Vagina (tissue), 2 donors: ENCODE measurements at places on chromosomes 4 and X.

GRCh38 chr4:7503559-7504249 lies 69.0 kb upstream of the PSAPL1 start:
- no peaks in the 10 kb centered on the region for H3K27me3 ChIP-seq
- H3K36me3 ChIP-seq = no peaks in the 10 kb centered on the region
- H3K4me3 ChIP-seq = no peak overlapping the region
- no peak overlapping the region for H3K27ac ChIP-seq
- no peak for DNase-seq
- H3K4me1 ChIP-seq = no peaks in the 10 kb centered on the region

DNA sequence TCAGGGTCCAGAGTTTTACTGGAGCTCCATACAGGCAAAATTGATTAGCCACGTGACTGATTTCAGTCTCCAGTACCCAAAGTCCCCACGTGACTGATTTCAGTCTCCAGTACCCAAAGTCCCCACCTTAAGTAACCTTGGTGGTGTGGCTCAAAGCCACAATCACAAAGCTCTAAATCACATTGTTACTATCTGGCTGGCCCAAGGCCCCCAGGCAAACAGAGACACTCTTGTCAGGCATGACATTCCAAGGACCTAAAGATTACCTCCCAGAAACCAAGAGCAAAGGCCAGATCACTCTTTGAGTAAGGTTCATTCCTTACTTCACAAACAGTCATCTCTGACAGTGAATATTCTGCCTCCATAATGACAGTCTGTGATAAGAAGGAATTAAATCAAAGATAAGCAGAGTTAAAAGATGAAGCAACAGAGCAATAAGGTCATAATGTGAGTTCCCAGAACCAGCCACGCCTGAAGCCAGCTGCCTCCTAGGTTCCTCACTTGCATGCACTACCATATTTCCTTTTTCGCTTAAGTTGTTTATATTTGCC lies 78.5 kb downstream of the ANXA3 start:
- no peak overlapping the region for H3K4me3 ChIP-seq
- H3K4me1 ChIP-seq = no peaks in the 10 kb centered on the region
- no peaks in the 10 kb centered on the region for H3K36me3 ChIP-seq
- no peak for DNase-seq
- H3K27me3 ChIP-seq = no peaks in the 10 kb centered on the region

DNA sequence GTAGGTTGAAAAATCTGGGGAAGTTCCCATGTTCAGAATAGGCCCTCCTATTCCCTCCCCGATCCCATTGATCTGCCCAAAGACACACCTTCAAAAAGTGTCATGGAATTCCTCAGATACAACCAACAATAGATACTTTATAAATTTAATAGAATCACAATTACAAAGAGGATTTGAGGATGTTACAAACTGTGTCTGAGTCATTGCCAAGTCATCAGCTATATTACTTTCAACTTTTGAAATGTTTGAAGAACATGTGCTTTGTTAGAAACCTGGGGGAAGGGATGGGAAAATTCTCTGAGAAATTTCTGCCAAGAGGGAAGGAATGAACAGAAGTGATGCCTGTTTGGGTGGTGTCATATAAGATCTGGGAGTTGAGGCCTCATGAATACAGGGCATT lies 46.7 kb downstream of the KCNIP4 start:
- H3K4me1 ChIP-seq = no peaks in the 10 kb centered on the region
- H3K27ac ChIP-seq = no peak overlapping the region
- H3K4me3 ChIP-seq = no peak overlapping the region
- H3K27me3 ChIP-seq = no peaks in the 10 kb centered on the region

DNA sequence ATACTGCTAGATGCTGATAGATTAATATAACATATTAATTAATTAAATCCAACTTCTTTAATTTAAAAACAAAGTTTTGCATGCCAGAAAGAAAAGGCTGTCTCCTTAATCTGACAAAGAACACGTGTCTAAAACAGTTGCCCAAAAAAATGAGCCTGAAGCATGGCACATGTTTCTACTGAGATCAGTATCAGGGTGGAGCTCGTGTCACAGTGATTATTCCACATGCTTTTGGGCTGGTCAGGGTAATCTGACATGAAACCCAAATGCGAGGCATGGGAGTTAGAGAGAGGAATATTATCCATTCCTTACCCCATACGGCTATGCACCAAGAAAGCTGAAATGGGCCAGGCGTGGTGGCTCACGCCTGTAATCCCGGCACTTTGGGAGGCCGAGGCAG lies 79.4 kb upstream of the ADRA2C start:
- no peak overlapping the region for H3K27ac ChIP-seq
- no peaks in the 10 kb centered on the region for H3K4me1 ChIP-seq
- no peak overlapping the region for H3K4me3 ChIP-seq
- DNase-seq = no peak
- H3K27me3 ChIP-seq = no peaks in the 10 kb centered on the region

DNA sequence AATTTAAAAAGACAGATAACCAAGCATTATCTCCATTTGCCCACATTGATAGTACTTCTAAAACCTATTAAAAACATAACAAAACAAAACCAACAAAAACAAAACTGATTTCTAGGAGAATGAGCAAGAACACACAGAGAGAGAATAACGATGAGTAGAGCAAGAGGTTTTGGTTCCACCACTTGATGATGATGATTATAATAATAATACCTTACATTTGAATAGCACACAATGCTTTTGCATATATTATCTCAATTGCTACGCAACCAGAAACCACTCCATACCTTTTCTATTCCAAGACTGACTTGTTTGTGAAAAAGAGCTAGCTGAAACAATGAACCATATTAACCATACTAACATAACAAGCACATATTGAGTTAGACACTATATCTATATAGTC lies 1090.9 kb downstream of the SH3BGRL start:
- no peaks in the 10 kb centered on the region for H3K27me3 ChIP-seq
- no peak overlapping the region for H3K4me3 ChIP-seq
- no peak overlapping the region for H3K27ac ChIP-seq
- H3K4me1 ChIP-seq = no peaks in the 10 kb centered on the region

- H3K4me3 ChIP-seq = peak overlapping the region; percentile 95
- H3K4me1 ChIP-seq = peaks cover 33% of the 10 kb centered on the region
- H3K27me3 ChIP-seq = no peaks in the 10 kb centered on the region
- no peak overlapping the region for H3K27ac ChIP-seq
These were observed 1.7 kb downstream of the NELFA start for GRCh38 chr4:2006956-2007653.

GRCh38 chr4:139743027-139743426 lies 77.4 kb downstream of the MGST2 start:
- peaks cover 22% of the 10 kb centered on the region for H3K4me1 ChIP-seq
- no peak for DNase-seq
- H3K27me3 ChIP-seq = no peaks in the 10 kb centered on the region
- no peak overlapping the region for H3K4me3 ChIP-seq

GRCh38 chr4:57926311-57926710 lies 816.1 kb upstream of the IGFBP7 start:
- no peak for DNase-seq
- H3K4me3 ChIP-seq = no peak overlapping the region
- no peak overlapping the region for H3K27ac ChIP-seq
- no peaks in the 10 kb centered on the region for H3K4me1 ChIP-seq
- no peaks in the 10 kb centered on the region for H3K36me3 ChIP-seq
- no peaks in the 10 kb centered on the region for H3K27me3 ChIP-seq

- no peak overlapping the region for H3K27ac ChIP-seq
- DNase-seq = no peak
- H3K4me3 ChIP-seq = no peak overlapping the region
- no peaks in the 10 kb centered on the region for H3K27me3 ChIP-seq
- no peaks in the 10 kb centered on the region for H3K4me1 ChIP-seq
These were observed 101.6 kb upstream of the PPARGC1A start for GRCh38 chr4:23991444-23991843.

DNA sequence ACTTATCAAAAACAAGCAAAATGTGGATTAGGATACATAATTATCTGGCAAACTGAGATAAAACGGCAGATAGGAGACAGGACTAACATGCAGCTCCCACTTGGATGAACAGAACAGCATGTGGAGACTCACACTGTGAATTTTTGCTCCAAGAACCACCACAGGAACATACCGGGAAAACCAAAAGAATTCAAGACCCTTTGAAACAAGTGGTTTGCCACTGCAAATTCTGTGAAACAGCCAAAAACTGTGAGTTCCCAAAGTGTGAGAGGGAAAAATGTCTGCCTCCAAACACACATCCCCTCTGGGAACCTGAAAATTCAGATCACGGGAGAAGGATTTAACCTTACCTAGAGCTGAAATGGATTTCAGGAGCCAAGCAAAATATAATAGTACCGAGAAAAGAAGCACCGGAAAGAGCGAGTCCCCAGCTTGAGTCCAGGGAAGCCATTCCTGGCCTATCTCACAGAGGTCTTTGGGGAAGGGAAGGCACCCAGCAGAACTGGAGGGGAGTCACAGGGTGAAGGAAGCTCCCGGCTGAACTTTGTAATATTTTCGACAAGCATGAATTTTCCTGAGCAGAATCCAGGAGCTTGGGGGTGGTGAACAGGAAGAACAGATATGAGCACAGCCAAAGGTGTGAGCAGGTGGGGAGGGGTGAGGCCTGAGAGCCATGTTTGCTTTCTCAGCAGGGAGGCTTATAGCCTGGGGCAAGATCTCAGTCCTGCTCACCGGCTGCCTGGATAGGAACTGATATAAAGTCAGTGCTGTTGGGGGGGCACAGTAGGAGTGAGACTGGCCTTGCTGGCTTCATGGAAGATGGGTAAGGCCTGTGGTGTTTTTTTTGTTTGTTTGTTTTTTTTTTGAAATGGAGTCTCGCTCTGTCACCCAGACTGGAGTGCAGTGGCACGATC lies 23.9 kb downstream of the MANBA start:
- H3K27ac ChIP-seq = no peak overlapping the region
- no peaks in the 10 kb centered on the region for H3K27me3 ChIP-seq
- no peaks in the 10 kb centered on the region for H3K4me1 ChIP-seq
- no peak for DNase-seq

DNA sequence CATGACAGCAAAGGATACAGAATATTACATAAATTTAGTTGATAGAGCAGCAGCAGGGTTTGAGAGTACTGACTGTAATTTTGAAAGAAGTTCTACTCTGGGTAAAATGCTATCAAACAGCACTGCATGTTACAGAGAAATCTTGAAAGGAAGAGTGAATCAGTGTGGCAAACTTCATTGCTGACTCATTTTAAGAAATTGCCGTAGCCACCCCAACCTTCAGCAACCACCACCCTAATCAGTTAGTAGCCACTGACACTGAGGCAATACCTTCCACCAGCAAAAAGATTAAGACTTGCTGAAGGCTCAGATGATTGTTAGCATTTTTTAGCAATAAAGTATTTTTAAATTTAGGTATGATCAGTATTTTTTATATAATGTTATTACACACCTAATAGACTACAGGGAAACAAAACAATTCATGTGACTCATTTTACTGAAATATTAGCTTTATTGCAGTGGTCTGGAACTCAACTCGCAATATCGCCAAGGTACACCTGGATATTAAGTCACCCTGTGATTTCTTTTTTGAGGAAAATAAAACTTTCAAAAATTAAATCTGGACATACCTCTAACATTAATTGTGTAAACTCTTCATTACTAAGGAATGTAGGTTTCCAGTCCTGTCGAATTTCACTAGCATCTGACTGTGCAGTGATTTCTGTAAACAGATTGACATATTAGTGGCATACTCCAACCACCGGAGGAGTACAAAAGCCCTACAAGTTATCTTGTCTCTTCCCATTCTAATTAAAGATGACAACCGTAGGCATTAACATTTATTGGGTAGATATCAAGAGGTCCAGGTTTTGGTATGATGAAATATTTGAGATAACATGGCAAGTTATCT lies 71.1 kb downstream of the CLOCK start:
- no peak overlapping the region for H3K27ac ChIP-seq
- no peaks in the 10 kb centered on the region for H3K27me3 ChIP-seq
- H3K4me1 ChIP-seq = no peaks in the 10 kb centered on the region
- H3K4me3 ChIP-seq = no peak overlapping the region

DNA sequence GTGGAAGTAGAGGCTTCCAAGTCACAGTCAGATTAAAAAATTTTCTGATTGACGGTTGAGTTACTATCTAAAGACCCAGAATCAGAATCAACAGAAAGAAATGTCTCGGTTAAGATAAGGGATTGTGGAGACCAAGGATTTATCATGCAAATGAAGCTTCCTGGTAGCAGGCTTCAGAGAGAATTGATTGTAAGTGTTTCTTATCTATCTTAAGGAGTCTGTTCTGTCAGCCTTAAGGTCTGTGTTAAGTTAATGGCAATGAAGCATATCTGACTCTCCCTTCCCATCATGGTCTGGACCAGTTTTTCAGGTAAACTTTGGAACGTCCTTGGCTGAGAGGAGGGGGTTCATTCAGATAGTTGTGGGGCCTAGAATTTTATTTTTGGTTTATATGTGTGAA lies 780.2 kb downstream of the FAM133A start:
- no peak overlapping the region for H3K27ac ChIP-seq
- no peak overlapping the region for H3K4me3 ChIP-seq
- no peaks in the 10 kb centered on the region for H3K36me3 ChIP-seq
- DNase-seq = no peak
- H3K27me3 ChIP-seq = no peaks in the 10 kb centered on the region

DNA sequence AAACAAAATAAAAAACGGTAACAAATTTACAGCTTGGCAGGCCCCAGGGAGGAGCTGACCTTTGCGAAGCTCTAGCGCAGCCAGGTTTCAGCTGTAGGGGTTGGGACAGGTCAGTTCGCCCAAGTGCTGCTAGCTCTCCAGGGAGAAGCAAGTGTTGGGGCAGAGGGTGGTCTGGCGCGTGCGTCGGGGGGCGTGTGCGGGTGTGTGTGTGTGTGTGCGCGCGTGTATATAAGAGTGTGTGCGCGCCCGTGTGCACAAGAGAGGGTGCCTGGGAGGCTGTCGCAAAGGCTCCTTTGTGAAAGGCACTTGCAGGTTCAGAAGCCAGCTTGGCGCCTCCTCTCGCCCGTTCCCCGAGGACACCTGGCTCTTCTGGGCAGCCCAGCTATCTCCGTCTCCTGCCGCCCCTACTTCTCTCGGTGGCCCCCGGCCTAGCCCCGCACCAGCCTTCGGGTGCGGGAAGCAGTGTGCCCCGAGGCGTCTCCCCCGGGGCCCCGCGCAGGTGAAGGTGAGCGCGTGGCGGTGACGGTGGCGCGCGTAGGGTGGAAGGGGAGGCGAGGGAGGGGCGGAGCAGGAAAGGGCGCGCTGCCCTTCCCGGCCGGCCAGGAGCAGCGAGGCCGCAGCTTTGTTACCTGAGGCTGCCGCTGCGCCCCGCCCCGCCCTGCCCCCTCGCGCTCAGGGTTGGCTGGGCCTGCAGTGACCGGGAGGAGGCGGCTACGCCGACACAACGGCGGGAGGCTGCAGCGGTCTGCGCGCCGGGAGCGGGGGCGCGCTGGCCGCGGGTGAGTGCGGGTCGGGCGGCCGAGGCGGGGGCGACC lies at the start of gene FHDC1:
Gene FHDC1 (plus strand): TSS at position 693 of the 815 bp plus-strand sequence. CDS start 6,735 bp downstream, outside the sequence.
- no peaks in the 10 kb centered on the region for H3K27me3 ChIP-seq
- H3K27ac ChIP-seq = peak within 1 kb of the TSS; percentile 75
- H3K4me3 ChIP-seq = peak within 1 kb of the TSS; percentile 86
- H3K4me1 ChIP-seq = peaks cover 28% of the 10 kb centered on the region
